Stimulated activated effector memory CD8-positive, alpha-beta T cell treated with anti-CD3 and anti-CD28 coated beads, Interleukin-12 subunit alpha, Interleukin-12 subunit beta, amount 100 ng/mL, for 72 hours (primary cell): ENCODE measurements at places on chromosomes 1 and 21.
A peak's percentile ranks its signal among the peaks of the same experiment; 100 is the strongest.

GRCh38 chr1:193308438-193308837 is 122.0 kb upstream of the B3GALT2 start:
- no peak for DNase-seq

GRCh38 chr1:214234635-214235025 is 46.3 kb upstream of the SMYD2 start:
- DNase-seq = no peak

GRCh38 chr1:170910273-170910672 is 25.1 kb upstream of the MROH9 start:
- no peak for DNase-seq

DNA sequence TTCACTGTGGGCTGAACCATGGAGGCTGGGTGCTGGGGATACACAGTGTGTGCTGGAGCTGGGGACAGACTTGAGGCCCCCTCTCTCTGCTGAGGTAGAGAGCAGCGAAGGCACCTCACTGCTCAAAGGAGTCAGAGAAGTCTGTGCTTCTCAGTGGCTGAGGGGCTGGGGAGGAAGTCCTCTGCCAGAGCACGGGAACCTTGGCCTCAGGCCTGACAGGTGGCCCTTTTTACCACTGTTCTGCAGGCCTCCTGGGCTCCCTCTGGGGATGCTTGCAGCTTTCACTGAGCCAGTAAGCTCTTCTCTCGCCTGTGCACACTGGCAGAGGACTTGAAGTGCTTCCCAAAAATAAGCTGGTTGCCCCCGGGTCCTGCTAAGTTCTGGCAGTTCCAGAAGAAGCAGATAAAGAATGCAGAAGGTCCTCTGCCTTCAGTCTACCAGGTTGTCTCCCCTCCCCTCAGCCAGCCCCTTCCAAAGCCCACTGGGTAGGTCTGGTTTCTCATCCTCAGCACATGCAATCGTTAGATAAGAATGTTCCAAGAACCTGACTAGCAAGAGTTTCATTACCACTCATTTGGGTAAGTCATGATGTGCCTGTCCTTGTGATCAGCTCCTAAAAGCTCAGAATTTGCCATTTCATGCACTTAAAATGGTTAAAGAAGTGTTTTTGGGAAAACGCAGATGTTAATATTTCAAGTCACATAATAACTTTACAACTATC is 53.9 kb downstream of the TENT5C start:
- peak; percentile 69 for DNase-seq

GRCh38 chr1:54091666-54092065 is 38.3 kb downstream of the TCEANC2 start:
- DNase-seq = no peak

DNA sequence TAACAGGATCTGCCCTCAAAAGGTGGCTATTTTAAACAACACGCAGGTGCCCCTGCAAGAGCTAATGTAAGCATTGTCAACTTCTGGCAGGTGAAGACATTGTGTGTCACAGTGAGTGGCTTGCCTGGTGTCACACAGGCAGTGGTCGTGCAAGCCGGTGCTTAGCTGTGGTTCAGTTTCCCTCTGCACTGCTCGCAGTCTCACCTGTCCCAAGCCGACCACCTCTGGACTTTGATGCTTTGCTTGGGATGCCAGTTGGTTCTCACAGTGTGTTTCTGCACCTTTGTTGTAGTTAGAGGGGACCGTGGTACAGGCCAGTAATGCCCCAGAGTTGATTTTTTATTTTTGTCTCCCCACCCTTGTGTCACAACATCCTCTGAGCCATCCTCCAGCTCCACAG is 85.2 kb downstream of the UCK2 start:
- no peak for DNase-seq

- DNase-seq = no peak
These were observed 2.1 kb upstream of the TMEM9 start for GRCh38 chr1:201156346-201156745.

DNA sequence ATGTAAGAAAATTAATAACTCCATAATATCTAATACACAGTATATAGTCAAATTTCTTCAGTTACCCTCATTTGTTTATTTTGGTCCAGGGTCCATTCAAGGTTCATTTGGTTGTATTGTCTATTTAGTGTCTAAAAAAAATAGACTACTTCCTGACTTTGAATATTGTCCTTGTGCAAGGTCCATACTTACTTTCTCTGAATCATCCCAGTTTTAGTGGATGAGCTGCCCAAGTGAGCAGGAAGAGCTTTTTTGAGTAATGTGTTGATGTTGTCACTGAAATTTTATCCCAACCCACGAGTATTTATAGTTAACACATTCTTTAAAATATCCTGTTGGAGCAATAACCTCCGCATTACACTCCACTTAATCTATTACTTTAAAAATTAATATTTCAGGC is 45.6 kb upstream of the FASLG start:
- DNase-seq = no peak

DNA sequence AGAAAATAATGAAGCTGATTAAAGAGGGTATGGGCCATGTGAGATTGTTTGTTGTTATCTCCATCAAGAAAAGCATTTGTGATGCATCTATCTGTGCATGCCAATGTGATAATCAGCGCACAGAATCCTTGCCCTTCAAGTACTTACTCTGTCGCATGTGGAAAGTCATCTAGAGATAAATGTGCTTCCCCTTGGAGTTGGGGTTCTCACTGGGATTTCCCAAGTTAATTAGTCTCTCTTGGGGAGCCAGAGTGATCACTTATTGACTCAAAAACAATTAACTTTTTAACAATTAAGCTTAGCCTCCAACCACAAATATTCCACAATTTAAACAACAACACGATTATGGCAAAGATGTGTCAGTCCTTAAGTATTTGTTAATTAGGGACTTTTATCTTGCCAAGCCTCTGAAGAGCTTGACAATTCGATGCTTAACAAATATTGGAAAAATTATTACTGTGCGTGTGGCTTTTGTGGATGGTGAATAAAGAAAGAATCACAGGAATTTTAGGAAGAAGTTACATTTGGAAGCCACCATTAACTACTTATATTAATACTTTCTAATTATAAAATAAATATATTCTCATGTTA is 17.5 kb downstream of the RHOU start:
- DNase-seq = no peak

DNA sequence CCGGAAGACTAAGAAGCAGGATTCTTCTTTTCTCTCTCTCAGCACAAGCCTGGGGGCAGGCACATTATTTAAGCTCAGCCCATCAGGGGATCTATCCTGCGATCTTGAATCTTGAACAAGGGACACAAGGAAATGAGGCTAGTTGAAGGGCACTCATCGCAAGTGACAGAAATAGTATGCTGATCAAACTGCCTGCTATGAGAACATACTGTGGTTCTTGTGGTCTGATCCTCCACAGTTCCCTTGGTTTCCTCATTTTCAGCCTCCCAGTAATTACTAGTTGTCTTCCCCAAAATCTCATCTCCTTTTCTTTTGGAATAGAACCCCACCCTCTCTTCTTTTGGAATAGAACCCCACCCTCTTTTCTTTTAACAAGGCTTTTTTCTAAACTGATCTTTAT is 6.5 kb downstream of the ANKRD45 start:
- DNase-seq = no peak

DNA sequence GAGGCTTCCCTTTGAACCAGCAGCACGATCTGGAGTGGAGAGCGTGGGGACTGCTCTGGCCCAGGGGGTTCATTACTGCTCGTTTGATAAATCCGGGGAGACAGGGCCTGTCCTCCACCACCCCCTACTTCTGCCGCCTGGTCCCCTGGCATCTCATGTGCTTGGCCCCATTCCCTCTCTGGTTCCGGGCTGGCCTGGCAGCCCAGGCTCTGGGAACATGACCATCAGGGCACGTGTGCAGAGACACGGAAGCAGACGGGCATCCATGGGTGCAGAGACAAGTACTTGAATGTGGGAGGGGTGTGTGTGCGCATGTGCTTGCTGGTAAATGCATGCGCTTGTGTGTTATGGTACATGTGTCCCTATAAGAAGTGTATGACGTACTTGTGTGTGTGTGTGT is 75.5 kb downstream of the KIRREL1 start:
- no peak for DNase-seq

- DNase-seq = peak; percentile 36
These were observed 2.1 kb downstream of the TTC22 start for GRCh38 chr1:54798769-54799641.

- DNase-seq = no peak
These were observed 98.7 kb upstream of the C8B start for GRCh38 chr1:57064379-57065140.

DNA sequence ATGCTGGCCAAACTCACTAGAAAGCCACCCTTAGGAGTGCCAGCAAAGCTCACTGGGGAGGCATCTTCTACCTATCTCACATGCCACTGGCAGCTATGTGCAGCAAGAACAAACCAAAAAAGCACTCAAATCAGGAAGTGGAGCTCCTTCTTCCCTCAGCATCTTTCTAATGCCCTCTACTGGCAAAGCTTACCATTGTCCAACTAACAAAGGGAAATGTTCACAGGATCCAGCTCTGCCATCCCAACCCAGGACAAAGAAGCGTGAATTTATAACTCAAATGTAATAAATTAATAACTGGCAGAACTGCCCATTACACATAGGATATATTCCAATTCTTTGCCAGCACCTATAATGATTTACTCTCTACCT is 38.9 kb downstream of the LEPR start:
- DNase-seq = peak; percentile 48

GRCh38 chr1:61566177-61566576 is 158.8 kb downstream of the TM2D1 start:
- no peak for DNase-seq

GRCh38 chr1:52552236-52552504 is 722 bp downstream of the TUT4 start:
- DNase-seq = peak; percentile 76

DNA sequence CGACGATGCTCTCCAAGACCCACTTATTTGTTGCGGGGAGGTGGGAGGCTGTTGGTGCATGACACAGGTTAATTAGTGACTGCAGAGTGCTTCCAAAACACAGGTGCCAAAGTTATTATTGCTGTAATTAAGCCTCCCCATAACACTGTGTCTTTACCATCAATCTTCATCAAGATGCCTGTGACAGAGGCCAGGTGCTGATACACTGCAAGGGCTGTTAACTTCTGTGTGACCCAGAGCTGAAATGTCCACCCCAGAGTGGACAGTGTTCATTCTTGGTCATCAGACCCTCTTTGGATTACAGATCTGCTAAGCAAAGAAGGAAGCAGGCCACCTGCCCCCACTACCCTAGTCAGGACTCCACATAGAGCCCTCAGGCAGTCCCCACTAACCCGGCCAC is 55.5 kb downstream of the CAPN8 start:
- DNase-seq = no peak

GRCh38 chr1:15584489-15585363 is at the start of gene AGMAT:
AGMAT (minus strand) TSS chr1:15585051; CDS start chr1:15584967, 84 bp downstream.
- DNase-seq = peak; percentile 46

DNA sequence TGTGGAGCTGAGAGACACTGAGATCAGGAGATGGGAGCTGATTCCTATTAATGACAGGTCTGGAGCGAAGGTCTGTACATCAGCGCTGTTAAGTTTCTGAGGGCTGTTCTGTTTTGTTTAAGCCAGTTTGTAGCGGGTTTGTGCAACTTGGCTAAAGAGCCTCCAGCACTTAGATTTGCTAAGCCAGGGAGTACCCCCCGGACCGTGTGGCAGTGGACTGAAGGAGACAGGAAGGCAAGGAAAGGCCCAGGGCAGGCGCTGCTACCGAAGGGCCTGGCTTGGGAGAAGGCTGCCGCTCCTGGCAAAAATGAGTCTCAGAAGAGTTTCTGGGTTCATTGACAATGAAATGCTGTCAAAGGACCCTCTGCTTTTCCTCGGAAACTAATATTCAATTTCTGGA is 139.3 kb upstream of the ZNF644 start:
- no peak for DNase-seq

DNA sequence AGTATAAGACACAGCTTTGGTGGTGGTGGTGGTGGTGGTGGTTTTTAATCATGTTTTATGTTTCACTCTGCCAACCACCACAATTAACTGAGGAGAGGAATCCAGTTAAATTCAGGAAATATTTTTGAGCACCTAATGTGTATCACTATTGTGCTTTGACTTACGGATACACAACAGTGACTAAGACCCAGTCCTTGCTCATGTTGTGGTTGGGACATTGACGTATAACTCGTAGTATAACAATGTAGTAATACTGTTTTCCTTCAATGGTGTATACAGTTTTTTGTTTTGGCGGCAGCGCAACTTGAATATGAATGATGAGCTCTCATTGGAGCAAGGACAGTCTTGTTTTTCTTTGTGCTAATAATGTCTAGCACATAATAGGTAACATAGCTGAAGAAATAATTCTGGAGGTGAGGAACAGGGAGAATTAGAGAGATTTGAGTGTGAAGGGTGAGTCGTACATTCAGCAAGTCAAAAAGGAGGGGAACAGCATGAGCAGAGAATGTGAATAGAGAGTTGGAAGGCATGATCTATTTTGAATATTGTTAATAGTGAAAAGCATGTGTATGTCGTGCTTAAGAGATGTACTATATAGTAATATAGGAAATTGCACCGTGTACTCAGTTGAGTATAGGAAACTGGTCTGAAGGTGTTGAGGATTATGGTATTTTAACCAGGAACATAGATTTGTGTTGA is 5.5 kb downstream of the CACYBP start:
- no peak for DNase-seq

- no peak for DNase-seq
These were observed 5.5 kb downstream of the LEMD1 start for GRCh38 chr1:205416322-205416721.

GRCh38 chr1:202276081-202276715 is 65.5 kb downstream of the UBE2T start:
- no peak for DNase-seq

DNA sequence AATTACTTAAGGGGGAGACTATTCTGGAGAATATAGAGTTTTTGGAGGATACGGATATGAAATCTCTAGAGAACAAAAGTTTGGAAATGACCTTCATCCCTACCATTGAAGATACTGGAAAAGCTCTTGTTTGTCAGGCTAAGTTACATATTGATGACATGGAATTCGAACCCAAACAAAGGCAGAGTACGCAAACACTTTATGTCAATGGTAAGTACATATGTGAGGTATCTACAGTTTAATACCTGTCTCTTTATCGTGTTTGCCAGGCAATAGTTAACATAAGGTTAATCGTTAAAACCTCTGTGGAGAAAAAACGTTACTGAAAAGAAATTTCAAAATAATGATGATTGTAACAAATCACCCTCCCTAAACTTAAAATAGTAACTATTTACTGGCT is 11.8 kb downstream of the VCAM1 start:
- no peak for DNase-seq

- no peak for DNase-seq
These were observed 234.2 kb upstream of the PTBP2 start for GRCh38 chr1:96487394-96487793.

DNA sequence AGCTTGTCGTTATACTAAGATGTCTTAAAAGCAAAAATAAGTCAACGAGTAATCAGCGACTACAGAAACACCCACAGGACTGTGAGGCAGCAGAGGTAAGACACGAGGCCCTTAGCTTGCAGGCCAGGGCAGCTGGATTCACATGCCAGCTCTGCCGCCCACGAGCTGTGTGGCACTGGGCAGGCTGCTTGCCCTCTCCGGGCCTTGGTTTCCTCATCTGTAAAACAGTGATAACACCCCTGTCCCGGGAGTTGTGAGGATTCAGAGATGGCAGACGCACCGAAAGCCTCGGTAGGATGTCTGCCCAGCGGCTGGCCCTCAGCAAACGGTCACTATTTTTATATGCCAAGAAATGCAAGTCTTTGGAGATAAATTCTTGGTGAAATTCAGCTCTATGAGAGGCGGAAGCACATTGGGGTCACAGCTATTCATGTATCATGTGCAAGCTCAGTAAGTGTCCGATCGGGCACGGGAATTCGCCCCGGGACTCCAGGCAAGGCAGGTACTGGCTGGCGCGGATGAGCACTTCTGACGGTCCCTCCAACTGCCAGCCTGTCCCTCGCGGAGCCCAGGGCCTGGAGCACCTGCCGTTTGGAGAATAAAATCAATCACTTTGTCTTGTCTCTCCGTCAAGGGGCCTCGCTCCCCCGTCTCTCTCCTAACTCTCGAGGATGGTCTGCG is 1.1 kb downstream of the C2CD2 start:
- no peak for DNase-seq
